ENCODE measurements at places on chromosomes 4 and X. TPM values are rescaled to one million over a fixed set of nuclear protein-coding genes. Genes with fewer than 3 reads are reported as not detected.
A peak's percentile ranks its signal among the peaks of the same experiment; 100 is the strongest.

Gene TMEM31
- total RNA-seq = not detected

Gene CNGA1
- 1.4 TPM for total RNA-seq

Gene ODAPH
- not detected for total RNA-seq

Gene SPANXN4
- not detected for total RNA-seq

Gene POU4F2
- not detected for total RNA-seq

Gene DCX
- not detected for total RNA-seq

Gene SHROOM2
- 0.17 TPM for total RNA-seq

Gene MAGEA8
- not detected for total RNA-seq

Gene RNF150
- total RNA-seq = 0.75 TPM

Gene PRPS1
- 67.4 TPM for total RNA-seq

Gene SYN1
- not detected for total RNA-seq

Gene PDS5A
- total RNA-seq = 78.9 TPM

Gene SPP1
- 249 TPM for total RNA-seq

DNA sequence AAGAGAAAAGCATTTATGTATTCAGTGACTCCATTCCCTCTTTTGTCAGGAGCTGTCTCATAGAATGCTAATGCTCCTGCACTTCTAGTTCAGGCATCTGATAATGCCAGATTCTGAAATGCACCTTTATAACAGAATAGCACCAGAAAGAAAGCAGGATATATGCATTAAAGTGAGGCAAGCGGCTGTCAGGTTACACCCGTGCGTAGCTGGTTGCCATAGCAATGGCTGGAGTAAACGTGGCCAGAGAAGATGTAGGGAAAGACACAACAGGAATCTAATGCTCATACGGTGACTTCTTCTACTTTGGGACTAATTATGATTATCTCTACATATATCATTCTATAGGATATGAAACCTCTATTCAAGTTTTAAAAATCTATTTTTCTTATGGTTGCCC is 5.9 kb downstream of the EMCN start:
- no peak overlapping the region for H3K27ac ChIP-seq
- no peak overlapping the region for H3K4me3 ChIP-seq
- no peaks in the 10 kb centered on the region for H3K4me1 ChIP-seq
- DNase-seq = no peak
- no peaks in the 10 kb centered on the region for H3K27me3 ChIP-seq
- no peaks in the 10 kb centered on the region for H3K36me3 ChIP-seq

- no peak overlapping the region for H3K27ac ChIP-seq
- DNase-seq = no peak
- H3K36me3 ChIP-seq = no peaks in the 10 kb centered on the region
Observed at GRCh38 chr4:167196344-167197012, 37.8 kb downstream of the SPOCK3 start.

GRCh38 chr4:38309471-38309870 is 349.3 kb downstream of the PTTG2 start:
- H3K4me1 ChIP-seq = peaks cover 42% of the 10 kb centered on the region
- no peak overlapping the region for H3K4me3 ChIP-seq
- H3K27ac ChIP-seq = peak overlapping the region; percentile 52
- H3K27me3 ChIP-seq = no peaks in the 10 kb centered on the region

DNA sequence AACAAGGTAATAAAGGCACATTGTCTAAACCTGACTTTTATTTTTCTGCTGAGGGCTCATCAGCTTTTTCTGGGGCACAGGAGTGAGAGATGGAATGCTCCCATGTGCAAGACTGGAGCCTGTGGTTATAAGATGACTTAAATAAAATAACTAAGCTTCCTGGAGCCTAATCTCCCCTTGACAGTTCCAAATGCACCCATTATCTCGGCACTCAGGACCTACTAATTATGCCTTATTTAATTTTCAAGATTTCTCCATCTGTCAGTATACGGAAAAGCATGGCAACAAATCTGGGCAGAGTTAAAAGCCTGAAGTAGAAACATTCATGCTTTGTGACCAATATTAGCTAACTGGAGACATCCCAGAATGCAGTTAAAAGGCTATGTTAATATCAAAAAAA is 416.7 kb upstream of the TEX13C start:
- no peak overlapping the region for H3K4me3 ChIP-seq
- H3K4me1 ChIP-seq = no peaks in the 10 kb centered on the region
- H3K27me3 ChIP-seq = no peaks in the 10 kb centered on the region
- no peak for DNase-seq

GRCh38 chrX:39327255-39327654 is 526.0 kb downstream of the MID1IP1 start:
- no peaks in the 10 kb centered on the region for H3K4me1 ChIP-seq
- no peak for DNase-seq
- H3K36me3 ChIP-seq = no peaks in the 10 kb centered on the region
- H3K4me3 ChIP-seq = no peak overlapping the region
- no peak overlapping the region for H3K27ac ChIP-seq
- no peaks in the 10 kb centered on the region for H3K27me3 ChIP-seq

GRCh38 chr4:39613093-39613656 is 25.5 kb downstream of the SMIM14 start:
- peak overlapping the region; percentile 69 for H3K27ac ChIP-seq
- H3K4me1 ChIP-seq = peaks cover 74% of the 10 kb centered on the region
- DNase-seq = peak; percentile 80
- peaks cover 6% of the 10 kb centered on the region for H3K36me3 ChIP-seq

- no peaks in the 10 kb centered on the region for H3K27me3 ChIP-seq
- H3K36me3 ChIP-seq = no peaks in the 10 kb centered on the region
- DNase-seq = peak; percentile 66
- H3K27ac ChIP-seq = no peak overlapping the region
- H3K4me3 ChIP-seq = no peak overlapping the region
Observed at GRCh38 chr4:38323141-38323641, 340.8 kb upstream of the KLF3 start.

DNA sequence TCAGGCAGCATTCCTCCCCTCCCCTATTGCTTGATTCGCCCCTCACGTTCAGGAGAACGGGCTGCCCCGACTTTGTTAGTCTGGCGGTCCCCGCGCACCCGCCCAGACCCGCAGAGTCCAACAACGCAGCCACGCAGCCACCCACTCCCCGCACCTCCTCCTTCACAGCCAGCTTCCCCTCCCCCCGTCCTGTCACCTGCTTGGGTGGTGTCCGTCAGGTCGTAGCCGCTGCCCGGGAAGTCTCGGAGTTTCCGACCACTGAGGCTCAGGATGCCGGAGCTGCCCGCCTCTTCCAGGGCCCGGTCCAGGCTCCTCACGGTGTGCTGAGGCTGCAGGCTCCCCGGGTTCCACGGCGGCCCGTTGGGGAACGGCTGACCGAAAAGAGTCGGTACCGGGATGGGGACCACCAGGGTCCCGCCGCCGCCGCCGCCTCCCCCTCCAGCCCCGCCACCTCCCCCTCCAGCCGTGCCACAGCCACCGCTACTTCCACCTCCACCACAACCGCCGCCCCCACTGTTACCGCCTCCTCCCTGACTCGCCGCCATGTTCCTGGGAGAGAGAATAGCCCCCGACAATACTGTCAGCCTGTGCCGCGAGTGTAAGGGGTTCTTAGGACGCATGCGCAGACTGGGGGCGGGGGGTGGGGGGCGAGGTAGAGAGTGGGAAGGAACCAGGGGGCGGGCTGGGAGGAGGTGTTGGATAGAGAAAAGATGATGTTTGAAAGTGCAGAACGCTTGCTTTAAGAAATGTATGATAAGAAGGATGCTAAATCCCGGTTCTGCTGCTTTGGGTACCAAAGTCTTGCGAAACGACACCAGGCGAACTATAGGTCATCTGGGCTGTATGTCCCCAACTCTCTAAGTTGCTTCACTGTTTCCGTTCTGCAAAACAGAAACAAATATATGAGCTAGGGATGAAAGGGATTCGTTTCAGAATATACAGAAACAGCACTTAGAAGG is at the start of gene LRCH2:
Gene LRCH2 (minus strand): TSS at position 600 of the 959 bp plus-strand sequence. CDS start 55 bp downstream, at position 545.
- DNase-seq = no peak
- peaks cover 16% of the 10 kb centered on the region for H3K4me1 ChIP-seq
- H3K27ac ChIP-seq = no peak within 1 kb of the TSS
- no peaks in the 10 kb centered on the region for H3K27me3 ChIP-seq
- no peaks in the 10 kb centered on the region for H3K36me3 ChIP-seq
- no peak within 1 kb of the TSS for H3K4me3 ChIP-seq

DNA sequence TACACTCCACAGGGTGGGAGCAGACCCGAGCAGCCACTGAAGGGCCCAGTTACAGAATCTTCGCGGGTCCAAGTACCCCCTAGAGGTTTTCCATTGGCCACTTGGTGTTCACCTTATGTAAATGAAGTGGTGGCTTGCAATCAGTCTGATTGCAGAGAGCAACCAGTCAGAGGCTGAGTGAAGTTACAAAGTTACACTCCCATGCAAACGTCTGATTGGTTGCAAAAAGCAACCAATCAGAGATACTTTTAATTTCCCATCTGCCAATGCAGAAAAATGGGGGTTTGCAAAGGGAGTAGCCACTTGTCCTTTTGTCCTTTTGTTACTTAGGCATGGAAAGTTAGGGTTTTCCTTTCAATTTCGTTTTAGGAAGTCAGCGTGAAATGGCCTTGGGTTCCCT is 27.0 kb upstream of the NKAP start:
- no peaks in the 10 kb centered on the region for H3K4me1 ChIP-seq
- H3K4me3 ChIP-seq = no peak overlapping the region
- no peaks in the 10 kb centered on the region for H3K27me3 ChIP-seq
- no peaks in the 10 kb centered on the region for H3K36me3 ChIP-seq
- no peak for DNase-seq
- H3K27ac ChIP-seq = no peak overlapping the region

DNA sequence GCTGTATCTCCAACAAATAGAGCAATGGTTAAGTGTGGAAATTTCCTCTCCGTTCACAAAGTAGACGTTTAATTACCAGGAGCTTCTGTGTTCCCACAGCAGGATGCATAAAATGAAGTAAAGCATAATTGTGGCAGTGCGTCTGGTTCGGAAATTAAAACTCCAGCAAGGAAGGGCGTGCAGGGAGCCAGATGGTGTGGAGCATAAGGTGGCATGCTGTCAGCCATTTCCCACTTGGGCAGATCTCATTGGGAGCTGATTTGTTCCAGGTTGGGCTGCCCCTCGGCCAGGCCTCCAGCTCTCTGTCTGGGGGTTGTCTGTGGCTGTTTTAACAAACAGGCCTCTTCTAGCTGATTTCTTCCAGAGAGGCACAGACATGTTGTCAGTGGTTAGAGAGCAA is 182.1 kb upstream of the CLNK start:
- no peak overlapping the region for H3K27ac ChIP-seq
- DNase-seq = no peak
- no peaks in the 10 kb centered on the region for H3K36me3 ChIP-seq
- no peak overlapping the region for H3K4me3 ChIP-seq

DNA sequence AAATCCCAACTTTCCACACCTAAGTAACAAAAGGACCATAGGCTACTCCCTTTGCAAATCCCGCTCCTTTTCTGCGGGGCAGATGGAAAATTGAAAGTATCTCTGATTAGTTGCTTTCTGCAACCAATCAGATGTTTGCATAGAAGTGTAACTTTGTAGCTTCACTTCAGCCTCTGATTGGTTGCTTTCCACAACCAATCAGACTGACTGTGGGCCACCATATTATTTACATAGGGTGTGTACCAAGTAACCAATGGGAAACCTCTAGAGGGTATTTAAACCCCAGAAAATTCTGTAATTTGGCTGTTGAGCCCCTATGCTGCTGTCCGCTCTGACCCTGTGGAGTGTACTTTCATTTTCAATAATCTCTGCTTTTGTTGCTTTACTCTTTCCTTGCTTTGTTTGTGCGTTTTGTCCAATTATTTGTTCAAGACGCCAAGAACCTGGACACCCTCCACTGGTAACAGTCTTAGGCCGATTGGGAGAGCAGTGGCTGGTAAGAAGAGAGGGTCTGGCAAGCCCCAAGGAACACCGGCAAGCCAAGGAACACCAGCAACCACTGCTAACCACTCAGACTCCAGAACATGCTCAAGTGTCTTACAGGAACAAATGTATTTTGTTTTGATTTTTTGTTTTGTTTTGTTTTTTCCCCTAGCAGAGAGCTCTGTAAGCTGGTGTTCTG is 125.5 kb upstream of the MAP3K15 start:
- H3K4me3 ChIP-seq = no peak overlapping the region
- no peaks in the 10 kb centered on the region for H3K27me3 ChIP-seq
- no peak for DNase-seq
- 0 out of 2 replicates have a peak, but pooled peaks cover 6% of the 10 kb centered on the region for H3K36me3 ChIP-seq

- peaks cover 21% of the 10 kb centered on the region for H3K4me1 ChIP-seq
- DNase-seq = no peak
- H3K27me3 ChIP-seq = no peaks in the 10 kb centered on the region
- no peaks in the 10 kb centered on the region for H3K36me3 ChIP-seq
Observed at GRCh38 chrX:150028692-150029091, 90.4 kb upstream of the EOLA2 start.

DNA sequence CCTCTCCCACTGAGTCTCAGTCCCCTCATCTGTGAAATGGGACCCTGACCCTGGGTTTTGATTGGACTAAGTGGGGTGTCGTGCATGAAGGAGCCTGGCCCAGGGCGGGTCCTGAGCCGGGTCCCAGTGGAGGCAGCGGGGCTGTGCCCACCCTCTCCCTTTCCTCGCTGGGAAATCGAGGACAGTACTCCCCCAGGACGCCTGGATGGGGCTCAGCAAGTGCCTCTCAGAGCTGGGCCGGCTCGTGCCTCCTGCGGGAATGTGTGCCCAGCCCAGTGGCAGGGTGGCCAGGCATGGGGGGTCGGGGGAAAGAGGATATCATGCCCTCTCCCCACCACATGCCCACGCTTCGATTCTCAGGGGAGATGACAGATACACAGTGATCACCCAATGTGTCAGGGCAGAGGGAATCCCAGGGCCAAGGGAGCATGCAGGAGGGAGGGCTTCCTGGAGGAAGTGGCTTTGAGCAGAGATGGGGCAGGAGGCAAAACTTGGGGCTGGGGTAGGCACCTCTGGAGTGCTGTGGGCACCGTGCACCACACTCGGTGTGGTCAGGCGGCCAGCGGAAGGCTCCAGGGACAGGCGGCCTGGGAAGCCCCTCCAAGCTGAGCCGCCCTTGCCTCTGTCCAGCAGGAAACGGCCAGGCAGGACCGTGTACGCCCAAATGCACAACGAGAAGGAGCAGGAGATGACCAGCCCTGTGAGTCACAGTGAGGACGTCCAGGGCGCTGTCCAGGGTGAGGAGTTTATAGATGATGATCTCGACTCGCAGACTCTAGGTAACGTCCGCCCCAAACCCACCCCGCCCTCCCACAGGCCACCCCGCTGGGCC is 203.0 kb downstream of the AFAP1 start:
- no peak overlapping the region for H3K27ac ChIP-seq
- H3K36me3 ChIP-seq = no peaks in the 10 kb centered on the region
- no peak for DNase-seq
- H3K4me1 ChIP-seq = no peaks in the 10 kb centered on the region
- H3K4me3 ChIP-seq = no peak overlapping the region

- peak overlapping the region; percentile 48 for H3K27ac ChIP-seq
- no peak overlapping the region for H3K4me3 ChIP-seq
- DNase-seq = peak; percentile 91
- peaks cover 55% of the 10 kb centered on the region for H3K4me1 ChIP-seq
- no peaks in the 10 kb centered on the region for H3K27me3 ChIP-seq
Observed at GRCh38 chrX:107736781-107737531, 38.6 kb downstream of the TSC22D3 start.

GRCh38 chr4:37728064-37728463 is 41.9 kb upstream of the RELL1 start:
- H3K4me1 ChIP-seq = peaks cover 25% of the 10 kb centered on the region
- no peak overlapping the region for H3K27ac ChIP-seq
- no peaks in the 10 kb centered on the region for H3K36me3 ChIP-seq
- H3K27me3 ChIP-seq = no peaks in the 10 kb centered on the region
- H3K4me3 ChIP-seq = no peak overlapping the region
- DNase-seq = no peak

- H3K4me1 ChIP-seq = no peaks in the 10 kb centered on the region
- H3K36me3 ChIP-seq = no peaks in the 10 kb centered on the region
- H3K4me3 ChIP-seq = no peak overlapping the region
- DNase-seq = no peak
- peaks cover 44% of the 10 kb centered on the region for H3K27me3 ChIP-seq
- no peak overlapping the region for H3K27ac ChIP-seq
Observed at GRCh38 chr4:186272699-186273391, 6.9 kb downstream of the F11 start.

Data from PC-9 (cell line).